NCI-H1417 treated with DMSO at 0.1 percent for 48 hours (cell line): ENCODE measurements at places on chromosomes 2 and 18.

GRCh38 chr2:25155401-25155800 lies 13.0 kb downstream of the POMC start:
- DNase-seq: no peak

DNA sequence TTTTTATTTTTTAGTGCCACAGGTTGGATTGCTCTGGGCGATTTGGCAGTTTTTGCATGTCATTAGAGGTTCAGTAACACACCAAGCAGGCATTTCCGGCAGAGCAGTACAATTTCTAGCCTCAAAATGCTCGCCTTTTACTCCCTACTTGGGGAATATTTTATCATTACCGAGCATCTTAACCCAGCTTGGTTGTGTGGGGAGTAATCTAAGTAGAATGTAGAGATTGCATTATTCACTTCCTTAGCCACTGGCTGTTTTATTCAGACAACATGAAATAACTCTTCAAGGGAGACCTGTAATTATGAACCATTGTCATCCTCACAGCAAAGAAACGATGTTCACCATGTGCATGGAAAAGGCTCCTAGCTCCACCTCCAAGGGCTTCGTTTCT lies 13.1 kb downstream of the GRP start:
- no peak for DNase-seq

- no peak for DNase-seq
These were observed 305.8 kb upstream of the GULP1 start for GRCh38 chr2:187985923-187986322.

DNA sequence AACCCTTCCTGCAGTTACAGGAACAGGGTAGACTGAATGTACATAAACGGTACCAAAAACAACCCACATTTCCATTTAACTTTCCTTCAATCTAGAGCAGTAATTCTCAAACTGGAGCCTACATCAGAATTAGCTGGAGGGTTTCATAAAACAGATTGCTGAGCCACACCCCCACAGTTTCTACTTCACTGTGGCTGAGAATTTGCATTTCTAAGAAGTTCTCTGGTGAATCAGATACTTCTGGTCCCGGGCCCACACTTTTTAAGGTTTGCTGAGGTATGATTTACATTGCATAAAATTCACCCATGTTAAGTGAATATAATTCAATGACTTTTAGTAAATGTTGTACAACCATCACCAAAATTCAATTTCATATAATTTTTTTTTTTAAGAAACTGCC lies 113.7 kb downstream of the SRBD1 start:
- no peak for DNase-seq

GRCh38 chr2:219308142-219309101 lies 779 bp downstream of the PTPRN start:
- no peak for DNase-seq

- no peak for DNase-seq
These were observed 64.2 kb upstream of the PID1 start for GRCh38 chr2:229335330-229335729.

DNA sequence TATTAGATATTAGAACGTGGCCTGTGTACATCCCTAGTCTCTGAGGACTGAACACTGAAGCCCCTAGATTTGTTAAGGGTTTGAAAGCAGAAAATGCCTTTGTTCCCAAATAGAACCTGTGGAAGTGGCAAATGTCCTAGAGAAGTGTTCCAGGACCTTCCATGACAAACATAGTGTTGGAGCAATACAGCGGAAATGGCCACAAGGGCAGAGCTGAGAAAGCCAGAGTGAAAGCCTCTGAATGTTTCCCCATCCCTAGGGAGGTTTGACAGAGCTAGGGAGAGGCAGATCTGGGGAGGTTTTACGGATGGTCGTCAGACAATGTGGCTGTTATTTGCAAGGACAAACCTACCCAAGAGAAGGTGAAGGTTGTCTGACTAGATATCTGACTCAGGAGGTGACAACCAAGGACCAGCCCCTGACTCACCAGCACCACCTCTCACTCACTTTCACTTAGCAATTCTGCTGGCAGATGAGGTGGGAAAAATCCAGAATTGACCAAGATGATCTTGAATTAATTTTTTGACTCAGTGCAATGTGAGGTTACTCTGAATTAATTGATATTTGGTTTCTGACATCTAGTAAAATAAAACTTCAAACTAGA lies 24.1 kb downstream of the RBM43 start:
- DNase-seq: no peak

GRCh38 chr2:212416086-212416485 lies 122.5 kb downstream of the ERBB4 start:
- DNase-seq: no peak

- DNase-seq: no peak
These were observed 443.7 kb downstream of the BCL11A start for GRCh38 chr2:60109744-60110143.

- DNase-seq: no peak
These were observed 270.9 kb upstream of the SKOR2 start for GRCh38 chr18:47522359-47522758.

DNA sequence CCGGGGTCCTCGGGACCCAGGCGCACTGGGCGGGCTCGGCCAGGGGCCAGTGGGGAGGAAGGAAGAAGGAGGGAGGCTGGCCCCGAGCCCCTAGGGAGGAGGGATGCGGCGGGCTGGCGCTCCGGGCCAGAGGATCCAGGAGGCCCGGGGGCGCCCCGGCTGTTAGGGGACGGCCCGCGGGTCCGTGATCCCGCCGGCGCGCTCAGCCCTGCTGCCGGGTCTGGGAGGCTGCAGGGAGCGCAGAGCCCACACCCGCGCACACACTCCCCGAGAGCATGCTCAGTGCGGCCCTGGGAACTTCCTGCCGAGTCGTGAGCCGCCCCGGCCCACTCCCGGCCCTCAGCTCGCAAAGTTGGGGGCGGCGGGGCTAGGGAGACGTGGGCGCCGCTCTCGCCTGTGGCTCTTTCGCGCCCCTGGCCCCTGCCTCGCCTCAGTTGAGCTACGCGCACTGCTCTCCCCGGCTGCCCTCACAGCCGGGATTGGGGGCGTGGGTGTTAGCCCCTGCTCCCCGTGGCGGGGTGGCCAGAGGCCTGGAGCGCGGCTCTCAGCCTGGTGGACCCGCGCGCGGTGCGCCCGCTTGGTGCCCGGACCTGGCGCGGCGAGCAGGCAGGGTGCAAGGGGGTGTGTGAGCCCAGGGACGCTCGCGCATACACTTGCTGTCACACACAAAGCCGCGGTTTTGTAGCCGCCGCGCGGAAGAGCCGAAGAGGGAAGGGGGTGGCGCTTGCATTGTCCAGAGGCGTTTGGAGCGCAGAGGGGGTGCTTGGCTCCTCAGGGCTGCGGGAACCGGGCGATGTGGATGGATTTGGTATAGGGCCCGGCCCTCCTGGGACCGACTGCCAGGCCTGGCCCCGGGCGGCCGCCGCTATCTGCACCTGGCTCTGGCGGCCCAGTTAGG lies 132.9 kb upstream of the MGAT5 start:
- DNase-seq: no peak

GRCh38 chr2:201909348-201909747 lies 103.0 kb downstream of the CDK15 start:
- no peak for DNase-seq

DNA sequence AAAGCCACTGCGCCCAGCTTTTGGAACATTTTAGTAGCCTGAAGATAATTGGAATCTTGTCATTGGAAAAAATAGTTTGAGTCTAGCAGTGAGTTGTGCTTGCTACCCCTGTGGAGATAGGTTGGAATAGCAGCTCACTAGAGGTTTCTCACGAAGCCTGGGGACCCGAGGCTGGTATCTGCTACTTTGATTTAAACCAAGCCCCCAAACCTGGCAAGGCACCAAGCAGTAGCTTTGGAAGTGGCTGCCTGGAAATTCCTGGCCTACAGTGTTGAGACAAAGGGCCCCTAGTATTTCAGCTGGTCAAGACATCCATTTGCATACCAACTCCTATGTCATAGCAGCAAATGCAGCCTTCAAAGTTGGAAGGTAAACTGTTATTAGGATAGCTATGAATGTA lies 42.1 kb downstream of the NOP58 start:
- DNase-seq: no peak

GRCh38 chr2:232493701-232494474 lies 6.3 kb upstream of the ECEL1 start:
- DNase-seq: no peak

GRCh38 chr2:16318474-16319195 lies 347.0 kb downstream of the CYRIA start:
- DNase-seq: no peak

GRCh38 chr2:75632091-75632701 lies 14.4 kb upstream of the MRPL19 start:
- DNase-seq: no peak

- no peak for DNase-seq
These were observed 7.9 kb downstream of the SS18 start for GRCh38 chr18:26082475-26082874.

DNA sequence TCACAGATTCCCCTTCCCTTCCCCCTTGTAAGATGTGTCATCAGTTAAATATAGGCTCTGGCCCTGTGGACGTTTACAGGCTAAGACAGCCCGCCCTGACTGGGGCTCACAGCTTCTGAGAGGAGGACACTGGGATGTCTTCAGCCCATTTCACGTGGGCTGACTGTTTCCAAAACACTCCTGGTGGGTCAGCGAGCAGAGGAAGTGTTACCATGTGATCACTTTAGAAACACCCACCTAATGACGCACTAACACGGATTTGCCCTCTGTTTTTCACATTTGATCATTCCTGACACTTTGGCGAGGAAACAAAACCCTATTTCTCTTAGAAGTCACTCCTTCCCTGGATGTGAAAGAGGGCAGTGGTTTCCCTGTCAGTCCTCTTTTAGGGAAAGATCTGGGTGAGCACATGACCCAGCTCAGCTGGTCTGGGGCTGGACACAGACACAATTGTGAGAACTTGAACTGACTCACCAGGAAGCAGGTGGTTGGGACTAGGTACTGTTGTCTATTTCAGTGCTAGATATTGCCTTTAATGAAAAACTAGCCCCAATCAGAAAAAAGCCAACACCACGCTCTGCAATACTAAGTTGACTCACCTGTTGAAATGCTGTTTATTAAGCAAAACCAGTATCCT lies 38.8 kb downstream of the BMP10 start:
- DNase-seq: no peak

DNA sequence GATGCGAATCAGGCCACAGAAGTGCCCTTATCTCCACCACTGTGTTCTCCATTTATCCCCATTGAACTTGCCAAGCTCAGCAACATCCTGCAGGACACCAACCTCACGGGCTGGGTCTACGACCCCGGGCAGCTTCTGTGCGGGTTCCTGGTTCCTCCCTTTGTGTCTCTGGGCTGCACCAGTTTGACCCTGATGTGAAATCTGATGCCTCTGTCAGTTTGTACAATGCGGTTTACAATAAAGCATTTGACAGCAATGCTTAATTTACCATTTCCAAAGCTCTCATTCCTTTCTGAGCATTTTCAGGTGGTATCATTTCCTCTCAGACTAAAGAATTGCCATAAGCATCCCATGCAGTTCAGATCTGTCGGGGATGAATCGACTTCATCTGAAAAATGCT lies 3.3 kb upstream of the TMEM18 start:
- no peak for DNase-seq

DNA sequence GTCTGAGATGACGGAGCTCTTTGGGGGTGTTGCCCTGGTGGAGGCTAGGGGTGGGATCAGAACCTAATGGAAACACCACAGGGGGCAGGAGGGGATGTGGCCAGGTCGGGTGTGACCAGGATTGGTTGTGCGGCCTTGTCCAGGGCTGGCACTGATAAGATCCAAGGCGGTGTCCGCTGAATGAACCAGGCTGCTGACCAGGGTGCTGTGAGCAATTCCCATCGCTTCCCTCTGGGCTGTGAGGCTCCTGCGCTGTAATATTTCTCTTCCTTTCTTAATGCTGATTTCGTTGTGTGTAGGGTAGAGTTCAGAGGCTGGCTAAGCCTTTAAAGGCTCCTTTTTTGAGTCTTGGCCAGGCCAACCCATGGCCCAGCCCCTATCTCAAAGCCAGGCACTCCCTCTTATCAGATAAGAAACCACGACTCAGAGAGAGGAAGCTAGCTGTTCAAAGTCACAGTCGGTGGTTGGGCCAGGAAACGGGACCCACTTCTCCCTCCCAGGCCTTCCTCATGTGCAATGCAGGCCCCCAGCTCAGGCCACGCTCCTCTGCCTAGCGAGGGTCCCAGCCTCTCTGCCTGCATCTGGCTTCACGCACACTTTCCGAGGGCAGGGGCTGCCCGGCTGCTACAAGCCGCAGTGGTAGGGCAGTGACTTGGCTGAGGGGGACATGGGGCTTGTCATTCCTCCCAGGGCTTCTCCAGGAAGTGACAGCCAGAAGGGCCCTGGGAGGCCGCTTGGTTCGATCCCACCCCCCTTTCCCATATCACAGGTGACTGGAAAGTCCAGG lies 26.0 kb upstream of the FOSL2 start:
- DNase-seq: no peak

DNA sequence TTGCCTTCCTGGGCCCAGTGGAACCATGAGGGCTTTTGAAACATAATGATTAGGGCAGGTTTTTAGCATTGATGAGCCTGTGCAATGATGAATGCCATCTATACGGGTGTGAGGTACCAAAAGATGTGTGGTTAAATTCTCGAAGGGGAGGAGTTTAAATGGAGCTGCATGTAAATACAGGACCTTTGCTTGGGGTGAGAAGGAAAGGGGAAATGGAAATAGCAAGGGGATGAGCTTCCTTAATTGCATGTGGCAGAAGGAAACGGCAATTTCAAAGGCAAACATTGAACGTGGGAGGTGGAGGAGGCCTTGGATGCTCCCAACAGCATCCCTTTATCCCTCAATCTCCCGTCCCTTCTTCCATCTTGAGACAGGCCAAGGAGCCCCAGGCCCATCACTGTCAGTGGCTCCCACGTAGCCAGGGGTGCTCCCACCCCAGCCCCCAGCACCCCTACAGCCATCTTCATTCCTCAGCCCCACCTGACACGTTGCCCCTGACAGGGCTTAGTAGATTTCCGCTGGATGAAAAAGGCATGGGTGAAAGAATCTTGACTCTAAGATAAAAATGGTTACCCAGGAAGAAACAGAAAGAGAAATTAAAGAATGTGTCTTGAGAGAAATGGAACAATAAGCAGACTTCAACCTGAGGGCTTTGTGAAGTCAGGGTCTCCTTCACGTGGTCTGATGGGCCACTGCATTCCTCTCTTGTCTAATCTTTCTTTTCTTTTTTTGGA lies 32.5 kb downstream of the INPP5D start:
- no peak for DNase-seq

DNA sequence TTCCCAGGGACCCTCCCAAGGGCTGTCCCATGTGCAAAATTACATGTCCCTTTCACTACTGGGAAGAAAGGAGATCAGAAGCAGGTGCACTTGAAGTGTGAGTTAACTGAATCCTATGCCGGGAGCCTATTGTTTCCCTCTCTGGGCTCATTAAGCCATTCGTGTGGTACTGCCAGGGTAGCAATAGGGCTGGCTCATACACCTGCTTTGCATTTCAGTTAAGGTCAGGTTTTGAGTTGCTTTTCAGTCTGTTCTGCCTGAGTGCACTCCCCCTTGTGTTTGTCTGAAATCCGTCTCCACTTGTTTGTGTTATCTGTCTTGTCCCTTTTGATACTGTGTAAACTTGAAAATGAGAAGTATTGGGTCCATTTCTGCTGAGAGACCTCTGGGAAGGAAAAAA lies 1232.6 kb upstream of the NRXN1 start:
- no peak for DNase-seq

- no peak for DNase-seq
These were observed 74.9 kb upstream of the OTOF start for GRCh38 chr2:26552641-26553374.

GRCh38 chr2:183416753-183417152 lies 292.5 kb downstream of the NUP35 start:
- no peak for DNase-seq

GRCh38 chr2:218123986-218124385 lies 1.8 kb upstream of the CXCR2 start:
- DNase-seq: no peak

GRCh38 chr2:171939743-171940071 lies 17.4 kb downstream of the HAT1 start:
- no peak for DNase-seq
